ENCODE measurements at places on chromosomes 1 and 21.

DNA sequence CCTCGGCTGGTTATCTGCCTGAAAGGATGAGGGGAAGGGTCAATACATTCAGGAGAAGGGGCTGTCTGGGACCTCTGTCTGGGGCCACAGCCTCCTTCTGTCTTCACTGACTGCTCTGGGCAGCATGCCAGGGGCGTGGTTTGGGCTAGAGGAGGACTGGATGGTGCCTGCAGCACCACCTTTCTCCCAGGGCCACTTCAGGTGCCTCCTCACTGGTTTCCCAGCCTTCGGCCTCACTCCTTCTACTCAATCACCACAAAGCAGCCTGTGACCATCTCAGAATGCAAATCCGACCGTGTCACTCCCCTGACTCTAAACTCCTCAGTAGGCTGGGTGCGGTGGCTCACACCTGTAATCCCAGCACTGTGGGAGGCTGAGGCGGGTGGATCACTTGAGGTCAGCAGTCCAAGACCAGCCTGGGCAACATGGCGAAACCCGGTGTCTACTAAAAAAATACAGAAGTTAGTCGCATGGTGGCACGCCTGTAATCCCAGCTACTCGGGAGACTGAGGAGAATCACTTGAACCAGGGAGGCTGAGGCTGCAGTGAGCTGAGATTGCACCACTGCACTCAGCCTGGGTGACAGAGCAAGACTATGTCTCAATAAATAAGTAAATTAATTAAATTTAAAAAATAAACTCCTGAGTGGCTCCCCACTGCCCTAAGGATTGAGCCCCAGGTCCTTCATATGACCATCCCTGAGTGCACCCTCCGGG is 50.1 kb upstream of the ECE1 start:
- no peak for DNase-seq

GRCh38 chr1:163056831-163057230 is 12.3 kb upstream of the RGS4 start:
- DNase-seq: no peak

DNA sequence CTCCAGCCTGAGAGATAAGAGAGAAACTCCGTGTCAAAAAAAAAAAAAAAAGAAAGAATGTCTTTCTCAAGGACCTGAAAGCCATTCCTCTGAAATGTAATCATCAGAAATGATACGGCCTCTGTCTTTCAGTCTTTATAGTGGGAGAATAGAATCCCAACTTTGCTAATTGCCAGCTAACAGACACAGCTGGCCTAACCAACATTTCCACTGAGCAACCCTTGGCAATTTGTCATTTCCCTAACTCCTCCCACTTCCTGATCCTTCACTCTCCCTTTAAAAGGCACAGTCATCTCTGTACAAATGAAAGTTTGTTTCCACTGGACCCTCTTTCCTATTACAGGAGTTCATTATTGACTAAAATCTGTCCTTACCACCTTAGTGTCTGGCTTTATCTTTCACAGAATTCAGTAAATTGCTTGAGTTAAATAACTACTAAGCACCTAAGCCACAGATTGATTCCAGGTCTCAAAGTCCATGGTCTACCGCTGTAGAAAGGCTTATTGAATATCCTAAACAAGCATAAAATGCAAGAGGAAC is 4.3 kb upstream of the CBR1 start:
- no peak for DNase-seq

- DNase-seq: no peak
Observed at GRCh38 chr1:187018291-187018690, 189.5 kb downstream of the PLA2G4A start.

DNA sequence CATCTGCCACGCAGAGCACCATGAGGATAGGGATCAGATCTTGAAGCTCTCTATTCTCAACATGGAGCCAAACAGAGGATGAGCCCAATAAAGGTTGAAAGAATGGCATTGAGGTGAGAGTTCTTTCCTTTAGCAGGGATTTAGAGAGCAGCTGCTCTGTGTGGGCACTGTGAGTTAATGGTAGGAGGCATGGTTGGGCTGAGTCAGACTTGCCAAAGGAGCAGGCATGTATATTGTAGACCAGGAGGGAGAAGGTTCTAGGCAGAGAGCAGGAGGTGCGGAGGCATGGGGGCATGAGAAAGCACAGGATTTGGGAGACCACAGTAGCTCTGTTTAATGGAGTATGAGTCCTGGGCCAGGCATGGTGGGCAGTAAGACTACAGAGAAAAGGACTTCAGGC is 32.0 kb downstream of the TMEM53 start:
- DNase-seq: no peak

- no peak for DNase-seq
Observed at GRCh38 chr1:51629918-51630317, 13.0 kb downstream of the OSBPL9 start.

GRCh38 chr1:66207484-66207883 is 326.5 kb upstream of the SGIP1 start:
- DNase-seq: no peak

- DNase-seq: no peak
Observed at GRCh38 chr1:156945881-156946661, 25.6 kb downstream of the LRRC71 start.

DNA sequence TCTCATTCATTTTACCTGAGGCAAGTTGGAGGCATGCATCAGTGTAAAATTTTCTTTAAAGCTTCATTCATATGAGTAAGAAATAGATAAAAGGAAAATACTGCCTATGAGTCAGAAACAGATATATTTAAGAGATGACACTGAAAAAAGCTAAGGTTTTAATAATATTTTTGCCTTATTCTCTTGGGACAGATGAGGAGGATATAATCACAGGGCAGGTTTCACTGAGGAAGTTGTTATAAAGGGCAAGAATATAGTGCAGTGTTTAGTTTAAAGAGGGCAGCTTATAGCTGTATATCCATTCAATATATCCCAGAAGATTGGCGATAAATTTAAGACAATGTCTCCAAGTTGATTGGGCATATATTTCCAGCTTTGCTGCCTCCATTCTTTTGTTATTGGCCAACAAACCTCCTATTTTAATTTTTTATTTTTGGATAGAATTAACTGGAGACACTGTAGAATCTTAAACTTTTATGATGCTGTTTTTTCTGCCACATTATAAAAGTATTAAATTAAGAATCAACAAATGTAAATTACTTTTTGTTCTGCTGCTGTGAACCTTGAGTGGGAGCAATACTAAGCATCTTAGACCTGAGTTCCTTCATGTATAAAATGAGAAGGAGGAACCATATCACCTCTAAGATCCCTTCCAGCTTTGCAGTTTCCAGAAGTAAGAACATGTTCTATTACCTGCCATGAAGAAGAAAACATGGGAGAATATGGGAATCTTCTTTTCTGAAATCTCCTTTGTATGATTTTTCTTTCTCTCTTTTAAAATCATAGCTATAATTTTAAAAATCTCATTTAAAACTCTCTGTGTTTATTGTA is 171.6 kb downstream of the S1PR1 start:
- no peak for DNase-seq

- no peak for DNase-seq
Observed at GRCh38 chr21:31352836-31353235, 8.8 kb upstream of the TIAM1 start.

DNA sequence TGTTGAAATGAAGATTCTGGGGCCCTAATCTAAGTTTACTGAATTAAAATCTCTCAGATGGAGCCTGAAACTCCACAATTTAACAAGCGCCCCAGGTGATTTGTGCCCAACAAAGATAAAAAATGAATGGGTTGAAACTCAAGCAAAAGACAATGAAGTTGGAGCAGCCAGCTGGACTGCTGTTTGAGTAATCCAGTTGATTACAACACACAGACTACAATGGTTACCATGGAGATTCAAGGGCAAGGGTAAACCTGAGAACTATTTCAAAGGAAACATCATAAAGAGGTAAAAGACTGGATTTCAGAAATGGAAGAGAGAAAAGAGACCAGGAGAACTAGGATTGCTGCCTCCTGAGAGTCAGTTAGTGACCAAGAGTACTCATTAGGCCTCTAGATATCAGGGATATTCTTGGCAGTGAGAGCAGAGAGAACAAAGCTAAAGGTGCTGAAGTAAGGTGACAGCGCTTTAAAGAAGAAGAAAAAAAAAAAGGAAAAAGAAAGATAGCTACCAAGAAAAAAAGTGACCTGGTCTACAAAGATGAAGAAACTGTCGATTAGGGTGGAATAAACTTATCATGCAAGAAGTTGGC is 44.5 kb downstream of the LRRC53 start:
- no peak for DNase-seq

- no peak for DNase-seq
Observed at GRCh38 chr1:4662723-4663122, 8.3 kb downstream of the AJAP1 start.

DNA sequence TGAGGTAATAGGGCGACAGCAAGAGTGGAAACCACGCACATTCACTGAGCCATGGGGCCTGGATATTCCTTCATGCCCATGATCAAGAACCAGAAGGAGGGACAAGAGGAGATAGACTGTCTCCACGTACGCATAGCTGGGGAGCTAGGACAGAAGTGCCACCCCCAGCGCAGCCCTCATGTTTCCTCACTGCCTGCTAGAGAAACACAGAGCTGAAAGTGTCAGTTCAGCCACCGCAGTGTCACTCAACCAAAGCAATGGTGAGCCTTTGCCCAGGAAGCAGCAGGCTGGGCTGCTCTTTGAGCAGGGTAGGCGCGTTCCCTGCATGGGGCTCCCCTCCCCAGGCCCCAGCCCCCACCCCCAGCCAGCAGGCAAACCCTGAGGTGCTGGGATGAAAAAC is 68.5 kb downstream of the STUM start:
- DNase-seq: no peak

GRCh38 chr1:99115231-99115630 is 110.6 kb upstream of the PLPPR5 start:
- DNase-seq: no peak

GRCh38 chr1:181451661-181452230 is 31.6 kb upstream of the CACNA1E start:
- no peak for DNase-seq

- no peak for DNase-seq
Observed at GRCh38 chr21:38898422-38899096, 92.8 kb downstream of the ETS2 start.

DNA sequence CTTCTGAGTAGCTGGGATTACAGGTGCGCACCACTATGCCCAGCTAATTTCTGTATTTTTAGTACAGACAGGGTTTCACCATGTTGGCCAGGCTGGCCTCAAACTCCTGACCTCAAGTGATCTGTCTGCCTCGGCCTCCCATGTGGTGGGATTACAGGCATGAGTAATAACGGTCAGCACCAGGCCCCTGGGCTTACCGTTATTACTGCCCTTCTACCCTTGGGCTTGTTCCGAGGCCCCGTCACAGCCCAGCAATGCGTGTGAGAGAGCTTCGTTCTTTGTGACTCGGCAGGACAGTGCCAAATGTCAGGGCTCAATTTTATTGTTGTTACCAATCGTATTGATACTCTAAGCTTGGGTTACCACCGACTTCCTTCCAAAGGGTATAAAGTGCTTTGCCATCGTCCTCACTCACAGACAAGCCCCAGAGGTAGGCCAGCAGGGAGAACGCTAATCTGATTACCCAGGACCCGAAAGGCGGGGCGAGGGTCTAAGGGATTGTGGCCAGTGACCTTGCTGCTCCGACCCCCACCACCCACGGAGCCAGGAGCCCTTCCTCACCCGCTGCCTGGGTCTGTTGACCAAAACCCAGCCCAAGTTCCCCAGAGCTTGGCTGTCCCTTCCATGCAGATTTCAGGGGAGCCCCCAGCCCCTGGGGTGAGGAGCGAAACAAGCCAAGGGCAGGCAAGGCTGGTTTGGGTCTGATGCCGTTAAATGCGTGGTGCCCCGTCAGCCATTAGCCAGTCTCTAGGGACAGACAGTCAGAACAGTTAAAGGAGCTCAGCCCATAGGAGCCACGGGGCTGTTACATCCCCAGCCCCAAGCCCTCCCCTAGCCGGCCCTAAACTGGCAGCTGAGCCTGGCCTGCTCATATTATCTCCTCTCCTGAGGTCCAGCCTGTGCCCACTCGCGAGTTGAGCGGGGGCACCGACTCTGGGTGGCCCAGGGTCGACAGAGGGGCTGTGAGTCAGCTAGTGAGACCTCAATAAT is 54.9 kb upstream of the CASZ1 start:
- DNase-seq: no peak

DNA sequence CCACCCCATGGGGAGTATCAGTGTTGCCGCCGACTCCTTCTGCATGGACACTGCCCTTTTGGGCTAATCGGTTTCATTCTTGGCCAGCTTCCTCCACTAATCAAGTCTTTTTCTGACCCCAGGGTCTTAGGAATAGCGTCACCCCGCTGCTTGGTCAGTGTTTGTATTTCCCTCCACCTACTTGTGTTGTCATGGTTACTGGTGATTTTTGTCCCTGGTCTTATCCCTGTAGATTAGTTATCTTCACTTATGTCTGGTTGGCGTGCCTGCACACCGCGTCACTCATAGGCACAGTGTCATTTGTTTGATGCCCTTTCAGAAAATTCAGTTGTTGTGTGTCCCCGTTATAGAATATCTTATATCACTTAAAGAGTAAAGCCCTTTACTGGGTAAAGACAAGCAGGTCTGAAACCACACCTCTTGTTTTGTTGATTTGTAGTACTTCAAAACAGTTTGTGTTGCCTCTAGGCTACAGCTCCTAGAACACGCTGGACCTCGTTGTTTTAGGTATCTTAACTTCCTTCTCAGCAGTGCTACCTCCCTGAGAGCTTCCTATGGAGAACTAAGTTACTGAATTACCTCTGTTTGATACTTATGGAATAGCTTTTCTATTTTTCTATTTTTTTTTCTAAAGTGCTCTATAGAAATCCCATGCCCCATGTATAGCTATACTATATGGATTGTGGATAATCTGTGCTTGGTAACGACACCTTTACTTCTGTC is 868 bp downstream of the PPP1R12B start:
- no peak for DNase-seq

DNA sequence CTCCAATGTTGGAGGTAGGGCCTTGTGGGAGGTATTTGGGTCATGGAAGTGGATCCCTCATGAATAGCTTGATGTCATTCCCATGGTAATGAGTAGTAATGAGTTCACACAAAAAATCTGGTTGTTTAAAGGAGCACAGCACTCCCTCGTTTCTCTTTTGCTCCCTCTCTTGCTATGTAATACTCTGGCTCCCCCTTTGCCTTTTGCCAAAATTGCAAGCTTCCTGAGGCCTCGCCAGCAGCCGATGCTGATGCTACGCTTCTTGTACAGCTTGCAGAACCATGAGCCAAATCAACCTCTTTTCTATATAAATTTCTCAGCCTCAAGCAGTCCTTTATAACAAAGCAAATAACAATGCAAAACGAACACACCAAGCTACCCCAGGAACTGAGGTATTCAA is 80.9 kb downstream of the LHX9 start:
- DNase-seq: no peak

DNA sequence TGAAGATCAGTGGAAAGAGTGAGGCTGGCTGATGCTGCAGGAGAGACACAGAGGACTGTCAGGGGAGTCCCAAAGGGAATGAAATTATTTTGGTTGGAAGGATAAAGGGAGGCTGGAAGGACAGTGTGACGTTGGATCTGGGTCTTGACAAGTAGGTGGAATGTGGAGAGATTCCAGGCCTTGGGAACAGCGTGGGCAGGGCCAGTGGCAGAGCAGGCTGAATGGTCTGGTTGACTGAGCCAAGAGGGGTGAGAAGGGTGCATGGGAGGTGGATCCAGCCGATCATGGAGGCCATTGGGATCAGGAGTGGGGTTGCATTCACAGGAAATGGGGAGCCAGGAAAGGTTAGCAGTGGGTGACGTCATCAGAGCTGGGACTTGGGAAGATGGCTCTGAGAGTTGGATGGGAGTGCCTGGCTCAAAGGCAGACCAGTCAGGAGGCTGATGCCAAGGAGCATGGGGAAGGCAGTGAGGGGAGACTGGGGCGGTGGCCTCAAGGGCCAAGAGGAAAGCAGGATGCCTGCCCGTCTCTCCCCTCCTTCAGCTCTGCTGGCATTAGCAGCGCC is 146.2 kb upstream of the VAMP3 start:
- no peak for DNase-seq

- no peak for DNase-seq
Observed at GRCh38 chr1:54962612-54963395, 17.6 kb upstream of the TMEM61 start.
